ENCODE measurements at places on chromosomes 5 and 9.

DNA sequence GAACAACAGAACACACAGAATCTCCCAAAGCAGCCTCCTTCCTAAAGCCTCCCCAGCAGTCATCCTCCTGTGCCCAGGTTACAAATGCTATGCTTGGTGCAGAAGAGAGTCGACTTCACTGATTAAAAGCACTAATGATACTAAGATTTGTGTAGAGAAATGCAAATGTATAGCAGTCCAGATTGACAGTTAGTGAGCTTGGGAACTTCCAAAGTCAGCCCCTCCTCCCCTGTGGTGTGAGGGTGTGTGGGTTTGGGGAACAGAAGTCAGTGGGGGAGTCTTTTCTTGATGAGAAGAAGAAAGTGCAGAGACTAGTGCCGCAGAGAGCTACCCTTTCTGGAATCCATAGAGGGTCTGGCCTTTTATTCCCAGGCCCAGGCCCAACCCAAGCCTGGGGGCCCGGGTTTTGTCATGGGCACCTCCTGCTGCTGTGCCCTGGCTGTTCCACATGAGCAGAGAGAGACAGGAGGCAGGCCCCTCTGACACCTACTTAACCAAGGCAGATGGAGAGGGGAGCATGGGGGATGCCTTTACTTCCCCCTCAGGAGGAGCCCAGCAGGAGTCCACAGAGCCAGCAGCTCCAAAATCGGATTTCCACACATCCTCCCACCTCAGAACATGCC, 173.3 kb downstream of the DENND1A start:
- no peak for DNase-seq

GRCh38 chr5:125521289-125521688, 774.9 kb upstream of the ZNF608 start:
- DNase-seq: no peak

GRCh38 chr5:113612060-113612496, 98.6 kb downstream of the YTHDC2 start:
- no peak for DNase-seq

DNA sequence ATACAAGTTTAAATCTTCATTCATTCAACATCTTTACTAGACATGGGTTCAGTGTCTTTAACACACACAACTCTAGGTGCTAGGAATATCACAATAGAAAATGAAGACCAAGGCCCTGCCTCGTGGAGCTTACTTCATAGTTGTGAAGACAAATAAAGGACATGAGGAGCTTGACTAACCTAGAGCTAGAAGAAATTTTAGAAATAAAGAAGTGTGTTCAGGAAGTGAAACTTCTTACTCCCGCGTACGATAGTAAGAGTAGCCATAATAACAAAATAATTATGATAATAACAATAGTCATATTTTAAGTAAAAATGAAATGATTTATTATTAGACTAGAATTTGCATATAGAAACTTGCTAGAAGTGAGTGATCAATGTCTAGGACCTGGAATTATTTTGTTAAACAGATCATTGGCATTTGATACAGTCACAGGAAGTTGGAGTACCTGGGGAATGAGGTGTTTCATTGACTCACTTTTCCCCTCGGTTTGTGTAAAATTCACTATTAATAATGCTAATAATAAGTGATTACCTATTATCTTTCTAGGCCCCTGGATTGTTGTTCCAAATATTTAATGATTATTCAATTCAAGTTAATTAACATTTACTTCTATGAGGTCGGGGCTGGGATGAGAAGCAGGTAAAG, 331.3 kb downstream of the NSG2 start:
- DNase-seq: no peak

DNA sequence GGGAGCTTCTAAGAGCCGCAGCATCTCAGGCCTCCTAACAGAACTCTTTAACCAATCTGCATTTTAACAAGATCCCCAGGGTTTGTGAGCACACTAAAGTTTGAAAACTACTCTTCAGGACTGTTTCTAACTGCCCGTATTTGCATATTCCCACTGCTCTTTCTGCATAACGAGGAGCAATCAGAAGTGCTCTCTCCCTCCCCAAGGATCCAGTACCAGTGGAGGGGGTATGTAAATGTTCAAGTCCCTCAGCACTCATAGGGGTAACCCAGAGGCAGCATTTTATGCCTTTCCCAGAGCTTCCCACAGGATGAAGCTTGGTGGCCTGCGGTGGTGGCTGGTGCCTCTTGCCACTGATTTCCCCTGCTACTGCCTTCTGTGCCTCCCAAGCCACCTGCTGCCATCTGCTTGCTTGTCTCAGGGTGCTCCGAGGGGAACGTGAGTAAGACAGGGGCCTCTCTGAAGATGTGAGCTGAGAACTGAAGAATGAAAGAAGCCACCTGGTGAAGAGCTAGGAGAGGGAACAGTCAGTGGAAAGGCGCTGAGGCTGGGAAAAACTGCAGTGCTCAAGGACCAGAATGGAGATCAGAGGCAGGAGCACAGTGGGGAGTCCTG, 30.0 kb upstream of the PPP1R2B start:
- DNase-seq: no peak

DNA sequence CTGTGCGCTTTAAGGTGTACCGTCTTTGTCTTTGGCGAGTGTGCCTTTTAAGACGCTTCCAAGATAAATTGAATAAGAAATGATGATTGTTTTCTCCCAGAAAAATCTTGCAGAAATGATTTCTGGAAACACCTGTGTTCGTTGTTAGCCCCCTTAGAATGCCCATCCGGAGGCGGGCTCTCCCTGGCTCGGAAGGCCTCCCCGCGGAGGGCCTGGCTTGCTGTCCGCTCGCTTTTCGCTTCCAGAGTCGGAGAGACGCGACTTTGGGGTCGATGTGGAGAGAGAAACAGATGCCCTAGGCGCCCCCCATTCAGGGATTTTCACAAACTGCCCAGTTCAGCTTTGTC, 23.9 kb downstream of the LECT2 start:
- no peak for DNase-seq

GRCh38 chr5:137649228-137649935, 86.5 kb downstream of the KLHL3 start:
- no peak for DNase-seq

DNA sequence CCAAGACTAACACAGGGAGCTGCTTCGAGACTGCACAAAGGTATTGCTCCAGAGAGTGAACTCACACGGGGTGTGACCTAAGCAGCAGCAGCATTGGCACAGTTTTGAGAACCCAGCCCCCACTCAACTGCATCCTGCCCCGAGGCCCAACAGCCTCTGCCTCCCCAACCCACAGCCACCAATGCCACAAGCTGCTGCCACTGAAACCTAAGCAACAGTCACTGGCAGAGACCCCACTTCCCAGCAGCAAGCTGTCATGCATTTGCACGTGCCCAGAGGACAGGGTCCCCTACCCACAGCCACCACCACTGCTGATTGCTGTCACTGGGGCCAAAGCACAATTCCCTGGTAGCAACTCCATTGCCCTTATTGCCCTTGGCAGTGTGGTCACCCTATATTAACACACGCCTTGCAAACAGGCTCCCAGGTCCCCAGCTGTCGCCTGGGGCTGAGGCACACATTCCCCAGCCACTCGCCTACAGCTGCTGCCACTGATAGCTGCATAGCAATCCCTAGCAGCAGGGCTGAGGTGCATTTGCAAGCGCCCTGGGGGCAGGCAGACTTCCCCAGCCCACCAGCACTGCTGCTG, 141.0 kb downstream of the AGTPBP1 start:
- no peak for DNase-seq

Data from stimulated activated CD4-positive, alpha-beta T cell treated with anti-CD3 and anti-CD28 coated beads, Interleukin-1b, Interleukin-23, amount 100 ng/mL, for 24 hours (primary cell).